IMR-90 (cell line): ENCODE measurements at places on chromosomes 4 and X. TPM values are rescaled to one million over a fixed set of nuclear protein-coding genes. Genes with fewer than 3 reads are reported as not detected.

DNA sequence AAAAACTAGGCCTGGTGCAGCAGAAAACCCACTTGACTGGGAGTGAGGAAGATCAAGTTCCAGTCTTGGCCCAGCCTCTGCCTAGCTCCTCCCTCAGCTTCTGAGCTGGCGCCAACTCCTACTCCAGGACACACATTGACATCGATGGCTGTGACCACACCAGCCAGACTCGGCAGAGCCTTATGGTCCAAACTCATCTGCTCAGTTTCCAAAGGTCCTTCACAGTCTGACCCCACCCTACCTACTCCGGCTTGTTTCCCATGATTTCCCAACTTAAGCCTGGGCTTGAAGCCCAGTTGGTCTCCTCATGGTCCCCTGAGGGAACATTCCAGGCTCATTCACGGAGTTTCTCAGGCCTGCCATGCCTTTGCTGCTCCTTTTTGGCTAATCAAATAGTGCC lies 10.1 kb downstream of the ELF4 start:
- H3K36me3 ChIP-seq, result no peaks in the 10 kb centered on the region
- no peak overlapping the region for H3K27ac ChIP-seq
- peaks cover 11% of the 10 kb centered on the region for H3K4me1 ChIP-seq
- no peaks in the 10 kb centered on the region; the same call in 1 of the 2 replicates for H3K27me3 ChIP-seq

DNA sequence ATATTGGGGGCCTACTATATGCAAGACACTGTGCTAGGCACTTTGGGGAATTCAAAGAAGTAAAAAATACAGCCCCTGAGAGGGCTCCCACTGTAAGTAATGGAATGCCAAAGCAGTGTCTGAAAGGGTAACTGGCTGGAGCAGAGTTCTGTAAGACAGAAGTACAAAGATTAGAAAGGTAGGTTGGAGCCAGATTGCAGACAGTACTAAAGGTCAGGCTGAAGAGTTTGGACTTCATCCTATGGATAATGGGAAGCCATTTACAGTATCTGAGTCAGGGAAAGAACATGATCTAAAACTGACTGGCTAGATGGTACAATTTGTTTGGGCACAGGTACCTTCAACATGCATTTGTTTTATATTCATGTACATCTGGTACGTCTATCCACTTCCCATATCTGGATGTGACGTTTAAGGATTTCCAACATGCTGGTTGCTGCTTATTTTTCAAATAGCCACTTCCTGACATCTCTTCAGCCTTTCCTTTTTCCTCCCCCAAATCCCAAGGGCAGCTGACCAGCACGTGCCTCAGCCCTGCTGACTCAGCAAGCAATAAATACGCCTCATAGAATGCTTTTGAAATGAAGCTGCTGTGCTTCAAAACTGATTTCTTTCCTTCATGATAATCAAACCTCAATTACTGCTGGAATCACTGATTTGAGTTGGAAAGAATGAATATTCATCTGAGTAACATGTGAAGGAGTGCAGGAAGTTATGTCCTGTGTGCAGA lies 9.5 kb downstream of the ENOX2 start:
- H3K36me3 ChIP-seq, result no peaks in the 10 kb centered on the region
- H3K4me3 ChIP-seq, result no peak overlapping the region
- H3K27me3 ChIP-seq, result no peaks in the 10 kb centered on the region; the same call in 1 of the 2 replicates
- H3K4me1 ChIP-seq, result no peaks in the 10 kb centered on the region
- H3K27ac ChIP-seq, result no peak overlapping the region

DNA sequence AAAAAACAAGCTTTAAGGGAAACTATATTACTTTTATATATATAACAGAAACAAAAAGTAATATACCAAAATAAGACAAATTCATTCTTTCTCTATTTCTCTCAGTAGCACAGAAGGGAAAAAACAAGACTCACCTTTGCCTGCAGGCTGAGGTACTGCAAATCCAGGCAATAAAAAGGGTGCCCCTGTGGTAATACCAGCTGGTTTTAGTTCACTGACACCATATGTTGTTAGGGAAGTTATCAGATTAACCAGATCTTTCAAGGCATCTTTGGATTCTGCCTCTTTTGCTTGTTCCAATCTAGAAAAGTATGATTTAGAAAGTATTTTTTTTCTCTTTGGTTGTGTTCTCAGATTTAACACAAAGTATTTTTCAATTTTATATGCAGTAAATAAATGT lies 139.8 kb downstream of the WDFY3 start:
- H3K4me3 ChIP-seq, result no peak overlapping the region
- no peak overlapping the region for H3K27ac ChIP-seq
- H3K36me3 ChIP-seq, result peaks cover 5% of the 10 kb centered on the region
- H3K27me3 ChIP-seq, result no peaks in the 10 kb centered on the region
- no peaks in the 10 kb centered on the region for H3K4me1 ChIP-seq
- DNase-seq, result no peak

- H3K36me3 ChIP-seq, result peaks cover 2% of the 10 kb centered on the region; the same call in 1 of the 2 replicates
- peak; percentile 94 for DNase-seq
- H3K27me3 ChIP-seq, result no peaks in the 10 kb centered on the region
- 0 out of 2 replicates have a peak, but pooled peaks cover 1% of the 10 kb centered on the region for H3K4me1 ChIP-seq
- H3K27ac ChIP-seq, result no peak overlapping the region
Observed at GRCh38 chr4:16875487-16875886, 23.0 kb downstream of the LDB2 start.

DNA sequence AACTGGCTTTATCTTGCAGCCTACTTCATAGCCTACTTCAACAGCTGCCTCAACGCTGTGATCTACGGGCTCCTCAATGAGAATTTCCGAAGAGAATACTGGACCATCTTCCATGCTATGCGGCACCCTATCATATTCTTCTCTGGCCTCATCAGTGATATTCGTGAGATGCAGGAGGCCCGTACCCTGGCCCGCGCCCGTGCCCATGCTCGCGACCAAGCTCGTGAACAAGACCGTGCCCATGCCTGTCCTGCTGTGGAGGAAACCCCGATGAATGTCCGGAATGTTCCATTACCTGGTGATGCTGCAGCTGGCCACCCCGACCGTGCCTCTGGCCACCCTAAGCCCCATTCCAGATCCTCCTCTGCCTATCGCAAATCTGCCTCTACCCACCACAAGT lies 4.0 kb downstream of the GPR50 start:
- H3K27ac ChIP-seq, result no peak overlapping the region
- H3K4me1 ChIP-seq, result no peaks in the 10 kb centered on the region
- no peak for DNase-seq
- no peaks in the 10 kb centered on the region for H3K36me3 ChIP-seq
- H3K27me3 ChIP-seq, result peaks cover 2% of the 10 kb centered on the region

DNA sequence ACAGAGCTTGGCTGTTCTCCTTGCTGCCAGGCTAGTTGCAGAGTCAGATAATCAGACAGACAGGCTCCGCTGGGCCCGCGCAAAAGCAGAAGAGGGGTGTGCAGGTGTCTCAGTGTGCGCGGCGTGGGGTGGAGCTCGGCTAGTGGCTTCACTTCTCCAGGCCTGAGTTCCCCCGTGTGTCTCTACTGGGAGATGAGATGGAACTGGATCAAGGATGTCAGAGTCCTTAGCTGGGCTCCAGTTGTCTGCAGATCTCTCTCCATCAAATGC lies 21.1 kb downstream of the HTRA3 start:
- no peaks in the 10 kb centered on the region for H3K4me1 ChIP-seq
- H3K4me3 ChIP-seq, result no peak overlapping the region
- no peaks in the 10 kb centered on the region; the same call in 1 of the 2 replicates for H3K27me3 ChIP-seq
- H3K27ac ChIP-seq, result no peak overlapping the region
- H3K36me3 ChIP-seq, result no peaks in the 10 kb centered on the region; the same call in 1 of the 2 replicates
- DNase-seq, result no peak

The AGA gene
- polyA plus RNA-seq, result 24.7 and 26.3 TPM in 2 replicates
